ENCODE measurements at places on chromosomes 7 and 10.

DNA sequence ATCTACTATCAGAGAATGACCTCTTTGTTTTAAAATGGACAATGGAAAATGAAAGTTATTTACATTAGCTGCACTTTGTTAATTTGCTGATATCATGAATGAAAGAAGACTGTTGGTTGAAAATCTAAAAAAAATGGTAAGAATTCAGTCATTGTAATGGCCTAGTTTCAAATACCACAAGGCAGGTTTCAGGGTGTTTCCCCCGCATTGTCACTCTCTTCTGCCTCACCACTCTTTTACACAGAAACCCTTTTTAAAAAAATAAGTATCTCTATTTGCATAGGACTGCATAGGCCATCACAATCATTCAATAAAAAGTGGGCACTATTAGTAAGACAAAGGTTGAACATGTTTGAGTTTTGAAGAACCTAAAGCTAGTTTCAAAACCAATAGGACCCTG lies 737.1 kb downstream of the INHBA start:
- H3K36me3 ChIP-seq: no peaks in the 10 kb centered on the region
- no peak for DNase-seq
- no peaks in the 10 kb centered on the region for H3K27me3 ChIP-seq
- H3K27ac ChIP-seq: no peak overlapping the region

DNA sequence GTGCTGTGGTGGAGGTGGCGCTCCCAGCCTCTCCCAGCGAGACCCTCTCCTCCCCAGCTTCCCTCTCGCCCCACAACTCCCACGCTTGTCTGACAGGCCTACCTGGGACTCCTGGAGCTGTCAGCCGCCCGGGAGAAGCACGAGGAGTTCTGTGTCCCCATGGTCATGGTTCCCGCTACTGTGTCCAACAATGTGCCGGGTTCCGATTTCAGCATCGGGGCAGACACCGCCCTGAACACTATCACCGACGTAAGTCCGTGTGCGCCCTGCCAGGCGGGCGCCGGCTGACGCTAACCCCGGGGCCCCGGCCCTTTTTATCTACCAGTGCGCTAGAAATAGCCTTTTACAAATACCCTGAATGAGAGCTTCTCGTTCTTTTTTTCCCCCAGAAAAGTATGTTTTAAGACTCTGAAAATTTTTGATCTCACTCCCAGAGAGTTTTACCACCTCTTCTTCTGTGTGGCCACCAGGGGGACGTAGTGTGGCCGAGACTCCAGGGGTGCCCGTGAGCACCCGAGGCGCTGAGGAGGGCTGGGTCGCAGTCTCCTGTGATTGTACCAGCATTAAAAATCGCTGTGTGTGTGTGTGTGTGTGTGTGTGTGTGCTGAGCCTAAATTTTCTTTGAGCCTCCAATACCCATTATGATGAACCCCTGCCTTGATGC lies 52.6 kb downstream of the PFKP start:
- H3K4me3 ChIP-seq: no peak overlapping the region
- no peak for DNase-seq
- peaks cover 72% of the 10 kb centered on the region for H3K36me3 ChIP-seq

GRCh38 chr7:47741984-47742383 lies 160.1 kb upstream of the TNS3 start:
- DNase-seq: no peak
- no peaks in the 10 kb centered on the region for H3K36me3 ChIP-seq
- no peak overlapping the region for H3K4me3 ChIP-seq
- H3K27me3 ChIP-seq: no peaks in the 10 kb centered on the region
- no peaks in the 10 kb centered on the region for H3K4me1 ChIP-seq

GRCh38 chr7:138510003-138510402 lies 49.9 kb downstream of the TRIM24 start:
- no peaks in the 10 kb centered on the region for H3K27me3 ChIP-seq
- H3K27ac ChIP-seq: no peak overlapping the region

All from CD4-positive, alpha-beta T cell (primary cell).